ENCODE measurements at places on chromosomes 11 and 22.

GRCh38 chr11:45929486-45930030 is 7.1 kb downstream of the LARGE2 start:
- no peak for DNase-seq

GRCh38 chr22:39936523-39937145 is 23.6 kb upstream of the TMA7B start:
- no peak for DNase-seq

GRCh38 chr11:9834291-9834690 is 170.4 kb downstream of the SWAP70 start:
- DNase-seq, result no peak

- no peak for DNase-seq
These were observed 13.7 kb upstream of the C11orf96 start for GRCh38 chr11:43928721-43929120.

DNA sequence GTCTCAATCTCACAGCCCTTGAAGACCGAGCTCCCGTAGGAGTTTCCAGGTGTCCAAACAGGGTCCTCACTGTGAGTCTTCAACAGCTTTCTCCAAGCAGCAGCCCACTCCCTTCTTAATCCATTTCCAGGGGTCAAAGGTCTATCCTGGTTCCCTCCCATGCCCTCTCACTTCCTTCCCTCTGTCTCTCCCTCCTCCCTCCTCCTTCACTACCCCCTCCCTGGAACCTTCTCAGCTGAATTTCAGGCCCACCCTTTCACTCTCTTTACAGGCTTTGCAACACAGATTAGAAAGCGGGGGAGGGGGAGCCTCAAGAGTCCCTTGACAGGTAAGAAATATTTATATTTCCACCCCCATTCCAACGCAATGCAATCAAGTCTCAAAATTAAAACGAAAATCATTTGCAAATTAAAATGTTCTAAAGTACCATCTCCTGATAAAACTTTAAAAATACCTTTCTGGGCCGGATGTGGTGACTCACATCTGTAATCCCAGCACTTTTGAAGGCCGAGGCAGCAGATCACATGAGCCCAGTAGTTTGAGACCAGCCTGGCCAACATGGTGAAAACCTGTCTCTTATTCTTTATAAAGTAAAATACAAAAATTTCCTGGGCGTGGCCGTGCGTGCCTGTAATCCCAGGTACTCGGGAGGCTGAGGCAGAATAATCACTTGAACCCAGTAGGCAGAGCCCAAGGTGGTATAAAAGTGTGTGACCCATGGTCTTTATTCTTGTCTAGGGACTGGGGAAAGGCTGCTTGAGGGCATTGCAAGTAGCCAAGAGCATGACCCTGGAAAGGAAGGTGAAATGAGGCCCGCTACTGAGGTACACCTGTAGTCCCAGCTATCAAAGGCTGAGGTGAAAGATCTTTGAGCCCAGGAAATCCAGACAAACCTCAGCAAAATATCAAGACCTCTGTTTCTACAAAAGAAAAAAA is 865 bp upstream of the ZNF280A start:
- no peak for DNase-seq

GRCh38 chr22:45435544-45436139 is 22.1 kb downstream of the RIBC2 start:
- peak; percentile 65 for DNase-seq

DNA sequence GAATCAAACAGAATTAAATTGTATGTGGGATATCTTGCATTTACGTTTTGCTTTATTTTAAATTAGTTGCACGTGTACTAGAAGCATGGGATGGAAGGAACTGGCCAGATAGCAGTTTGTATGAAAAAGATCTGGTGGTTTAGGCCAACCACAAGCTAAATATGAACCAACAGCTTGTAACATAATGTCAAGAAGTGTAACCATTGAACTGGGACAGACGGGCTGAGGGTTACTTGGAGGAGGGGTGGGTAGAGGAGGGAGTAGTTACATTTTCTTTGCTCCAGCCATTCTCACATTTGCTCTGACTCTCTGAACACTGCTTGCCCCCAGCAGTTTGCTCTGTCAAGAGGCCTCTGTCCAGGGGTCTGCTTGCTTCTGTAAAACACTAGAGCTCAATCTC is 31.7 kb upstream of the CXCR5 start:
- no peak for DNase-seq

DNA sequence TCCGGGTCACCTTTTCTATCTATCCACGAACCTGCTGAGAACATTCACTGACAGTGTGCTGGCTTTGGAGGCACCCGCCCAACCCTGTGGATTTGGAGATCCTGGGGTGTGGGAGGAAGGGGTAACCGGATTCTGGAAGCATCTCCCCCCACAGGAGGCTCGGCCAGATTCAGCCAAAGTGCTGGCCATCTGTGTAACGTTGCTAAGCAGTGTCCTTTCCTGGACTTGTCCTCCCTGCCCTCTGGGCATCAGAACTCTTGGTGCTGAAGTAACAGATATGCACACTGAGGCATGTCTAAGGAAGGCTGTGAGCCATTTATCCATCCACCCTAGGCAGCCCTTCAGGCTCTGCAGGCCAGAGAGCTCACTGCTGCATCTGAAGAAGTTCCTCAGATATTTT is 85.7 kb downstream of the SNX19 start:
- no peak for DNase-seq

GRCh38 chr11:798093-798713 is at the start of gene SLC25A22:
SLC25A22 (minus strand) TSS chr11:798281; CDS start chr11:795006, 3,275 bp downstream.
- DNase-seq, result peak; percentile 53

DNA sequence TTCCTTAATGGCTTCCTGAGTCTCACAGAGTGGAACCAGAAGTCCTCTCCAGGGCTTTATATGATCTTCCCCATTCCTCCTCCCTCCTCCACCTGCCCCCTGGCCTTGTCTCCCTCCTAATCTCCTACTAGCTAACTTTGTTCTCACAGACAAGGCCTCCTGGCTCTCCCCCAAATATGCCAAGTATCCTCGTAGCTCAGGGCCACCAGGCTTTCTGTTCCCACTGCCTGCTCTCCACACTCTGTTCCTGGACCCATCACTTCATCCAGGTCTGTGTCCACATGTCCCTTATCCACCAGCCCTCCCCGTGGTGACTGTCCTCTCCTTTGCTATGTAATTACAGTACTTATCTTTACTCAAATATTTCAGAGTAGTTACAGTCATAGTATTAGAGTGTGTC is 23.2 kb upstream of the LMO1 start:
- DNase-seq, result no peak

DNA sequence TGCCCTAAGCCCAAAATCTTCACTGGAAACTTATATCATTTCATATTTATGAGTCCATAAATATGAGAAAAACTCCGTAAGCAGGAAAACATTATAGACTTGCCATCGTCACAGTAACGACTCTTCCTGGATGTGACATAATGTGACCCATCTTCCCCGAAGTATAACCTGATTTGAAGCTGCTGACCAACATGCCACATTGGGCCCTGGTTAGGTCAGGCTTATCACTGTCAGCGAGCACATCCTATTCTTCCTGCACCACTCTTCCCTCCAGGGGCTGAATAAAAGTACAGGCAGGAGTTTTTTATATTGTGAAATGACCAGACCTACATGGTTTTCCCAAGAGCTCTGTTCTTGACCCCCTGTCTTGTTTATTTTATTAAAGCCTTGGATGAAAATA is 12.1 kb upstream of the BLID start:
- no peak for DNase-seq

DNA sequence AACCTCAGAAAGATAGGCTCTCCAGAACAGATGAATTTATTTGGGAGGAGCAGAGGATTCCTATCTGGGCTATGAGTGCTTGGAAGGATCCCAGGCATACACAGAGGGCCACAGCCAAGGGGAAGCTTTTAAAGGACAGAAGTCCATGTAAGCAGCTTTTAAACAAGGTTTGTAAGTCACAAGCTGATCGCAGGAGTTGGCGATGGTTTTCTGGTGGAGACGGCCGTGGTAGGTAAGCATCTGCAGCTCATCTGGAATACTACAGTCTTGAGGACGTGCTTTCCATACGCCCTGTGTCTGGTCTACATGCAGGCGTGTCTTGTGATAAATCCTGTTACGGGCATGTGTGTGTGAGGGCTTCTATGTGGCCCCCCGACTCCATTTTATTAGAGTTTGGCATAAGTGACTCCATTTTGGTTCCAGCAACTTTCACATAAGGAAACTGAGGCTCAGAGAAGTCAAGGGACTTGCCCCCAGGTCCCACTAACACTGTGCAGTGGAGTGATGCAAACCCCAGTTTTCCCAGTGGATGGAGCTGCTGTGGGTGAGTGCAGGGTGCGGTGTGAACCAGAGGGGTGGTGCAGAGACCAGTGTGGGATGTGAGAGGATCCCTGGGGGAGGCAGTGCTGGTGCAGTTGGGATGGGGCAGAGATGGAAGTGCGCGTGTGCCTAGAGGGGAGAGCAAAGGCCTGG is 11.8 kb upstream of the ACY3 start:
- DNase-seq, result no peak

DNA sequence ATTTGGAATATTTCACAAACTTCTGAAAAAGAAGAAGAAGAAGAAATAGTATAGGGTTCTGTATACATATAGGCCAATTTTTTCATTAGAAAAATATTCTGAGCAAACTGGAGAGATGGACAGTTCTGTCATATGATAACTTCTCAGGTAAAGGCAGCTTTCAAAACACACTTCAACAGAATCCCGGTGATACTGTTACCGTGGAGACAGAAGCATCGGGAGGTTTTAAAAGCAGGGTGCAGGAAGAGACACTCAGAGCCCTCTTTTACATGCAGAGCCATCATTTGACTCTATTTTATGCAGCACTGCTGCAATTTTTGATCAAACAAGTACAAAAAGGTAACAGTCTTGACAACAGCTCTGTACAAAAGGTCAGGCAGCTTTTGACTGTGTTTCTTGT is 1785.4 kb downstream of the LRRC4C start:
- DNase-seq, result no peak

GRCh38 chr11:65133724-65134123 is 595 bp downstream of the SYVN1 start:
- no peak for DNase-seq

GRCh38 chr11:3043315-3043871 is 13.8 kb downstream of the CARS1 start:
- no peak for DNase-seq

- no peak for DNase-seq
These were observed 941.3 kb downstream of the NTM start for GRCh38 chr11:132311703-132312102.

DNA sequence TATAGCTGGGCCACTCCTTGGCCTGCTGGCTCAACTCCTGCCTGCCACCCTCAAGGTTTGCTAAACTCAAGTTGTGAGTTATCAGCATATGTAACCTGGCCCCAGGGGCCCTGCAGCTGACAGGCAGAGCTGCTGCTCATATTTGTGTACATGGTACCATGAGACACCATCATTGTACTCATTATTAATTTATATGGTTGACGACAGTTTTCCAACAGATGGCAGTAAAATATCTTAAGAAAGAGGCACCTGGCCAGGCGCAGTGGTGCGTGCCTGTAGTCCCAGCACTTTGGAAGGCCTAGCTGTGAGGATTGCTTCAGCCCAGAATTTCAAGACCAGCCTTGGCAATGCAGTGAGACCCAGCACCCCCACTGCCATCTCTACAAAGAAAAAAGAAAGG is 11.4 kb upstream of the DENND5A start:
- no peak for DNase-seq

GRCh38 chr11:134882141-134882540 is 470.1 kb upstream of the B3GAT1 start:
- DNase-seq, result no peak

GRCh38 chr11:132988411-132988810 is 543.9 kb downstream of the OPCML start:
- DNase-seq, result no peak

DNA sequence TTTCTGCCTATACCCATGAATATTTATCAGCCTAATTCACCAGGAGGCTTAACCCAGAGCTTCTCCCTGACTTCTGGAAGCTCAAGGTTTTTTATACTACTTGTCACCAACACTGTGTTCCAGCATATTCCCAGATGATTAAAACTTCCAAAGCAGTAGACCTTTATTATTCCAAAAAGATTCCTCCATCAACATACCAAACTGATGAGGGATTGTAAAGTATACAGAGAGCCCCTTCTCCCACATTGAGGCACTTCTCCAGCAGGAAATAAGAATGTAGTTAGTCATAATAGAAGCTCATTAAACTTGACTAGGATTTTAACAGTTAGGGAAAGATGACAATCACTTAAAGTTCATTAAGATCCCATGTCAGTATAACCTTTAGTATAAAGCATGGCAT is 51.4 kb upstream of the CEP126 start:
- DNase-seq, result no peak

- DNase-seq, result no peak
These were observed 1.7 kb downstream of the STX3 start for GRCh38 chr11:59756845-59757244.

DNA sequence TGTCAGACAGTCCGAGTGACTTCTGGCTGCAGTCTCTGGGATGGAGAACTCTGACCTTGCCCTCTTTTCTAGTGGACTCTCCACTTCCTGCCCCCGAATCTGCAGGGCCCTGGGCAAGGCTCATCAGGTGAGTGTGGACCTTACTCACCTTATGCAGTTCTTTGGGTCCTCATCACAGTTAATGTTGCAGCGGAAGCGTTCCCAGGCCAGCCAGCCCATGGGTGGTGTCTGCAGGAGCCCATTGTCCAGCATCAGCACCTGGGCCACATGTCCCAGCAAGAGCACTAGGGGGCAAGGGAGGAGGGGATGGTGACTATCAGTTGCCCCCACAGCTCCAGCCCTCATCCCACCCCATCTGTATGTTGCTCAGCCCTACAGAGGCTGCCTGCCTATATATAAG is 2.3 kb downstream of the NAGA start:
- no peak for DNase-seq

DNA sequence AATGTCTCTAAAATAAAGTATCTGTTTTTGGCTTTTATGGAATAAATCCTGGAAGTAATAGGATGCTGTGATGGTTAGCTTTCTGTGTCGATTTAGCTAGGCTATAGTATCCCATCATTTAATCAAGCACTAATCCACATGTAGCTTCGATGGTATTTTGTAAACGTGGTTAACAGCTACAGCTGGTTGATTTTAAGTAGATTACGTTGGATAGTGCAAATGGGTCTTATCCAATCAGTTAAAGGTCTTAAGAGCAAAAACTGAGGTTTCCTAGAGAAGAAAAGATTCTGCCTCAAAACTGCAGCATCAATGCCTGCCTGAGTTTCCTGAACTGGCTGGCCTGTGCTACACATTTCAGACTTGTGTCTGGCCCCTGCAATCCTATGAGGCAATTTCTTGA is 314.2 kb upstream of the SORL1-AS1 start:
- no peak for DNase-seq

- no peak for DNase-seq
These were observed 13.9 kb upstream of the CDC42EP2 start for GRCh38 chr11:65300621-65301275.

- DNase-seq, result no peak
These were observed 1.2 kb downstream of the FBLN1 start for GRCh38 chr22:45503816-45504372.

- DNase-seq, result no peak
These were observed 121.0 kb downstream of the WNT11 start for GRCh38 chr11:76085270-76085669.
